HFFc6 (cell line): ENCODE measurements at places on chromosomes 2 and 18.

GRCh38 chr18:70135604-70136003, 69.9 kb downstream of the RTTN start:
- DNase-seq = no peak

DNA sequence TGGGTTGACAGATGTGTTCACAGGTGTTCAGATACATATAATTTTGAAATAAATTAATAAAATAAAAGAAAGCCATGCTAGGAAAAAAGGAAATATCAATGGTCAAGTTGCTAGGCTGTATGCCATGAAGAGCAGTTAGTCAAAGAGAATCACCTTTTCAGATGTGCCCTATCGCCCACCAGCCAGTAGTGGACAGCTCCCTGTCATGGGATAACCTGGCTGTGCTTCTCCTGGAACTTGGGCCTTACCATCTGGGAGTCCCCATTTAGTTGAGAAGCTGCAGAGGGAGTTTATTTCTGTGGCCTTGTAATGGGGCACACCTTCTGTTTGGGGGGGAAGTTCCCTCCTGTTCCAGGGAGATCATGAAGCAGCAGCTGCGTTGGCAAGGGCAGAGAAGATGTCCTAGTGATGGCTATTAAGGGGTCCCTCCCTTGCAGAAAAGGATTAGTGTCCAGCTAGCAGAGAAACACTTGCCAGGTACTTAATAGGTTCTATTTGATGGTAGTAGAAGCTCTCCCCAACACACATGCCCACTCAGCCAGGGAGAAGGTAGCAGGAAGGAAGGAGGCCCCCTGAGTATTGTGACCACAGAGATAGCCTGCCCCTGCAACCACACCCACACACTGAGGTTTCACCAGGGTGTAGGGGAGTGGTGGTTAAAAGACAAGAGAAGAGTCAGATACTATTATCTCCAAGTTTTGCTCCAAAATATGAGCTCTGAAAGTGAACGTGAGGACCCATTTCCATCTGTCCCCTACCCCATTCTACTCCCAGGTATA, 117.7 kb downstream of the B3GNT2 start:
- DNase-seq = no peak

DNA sequence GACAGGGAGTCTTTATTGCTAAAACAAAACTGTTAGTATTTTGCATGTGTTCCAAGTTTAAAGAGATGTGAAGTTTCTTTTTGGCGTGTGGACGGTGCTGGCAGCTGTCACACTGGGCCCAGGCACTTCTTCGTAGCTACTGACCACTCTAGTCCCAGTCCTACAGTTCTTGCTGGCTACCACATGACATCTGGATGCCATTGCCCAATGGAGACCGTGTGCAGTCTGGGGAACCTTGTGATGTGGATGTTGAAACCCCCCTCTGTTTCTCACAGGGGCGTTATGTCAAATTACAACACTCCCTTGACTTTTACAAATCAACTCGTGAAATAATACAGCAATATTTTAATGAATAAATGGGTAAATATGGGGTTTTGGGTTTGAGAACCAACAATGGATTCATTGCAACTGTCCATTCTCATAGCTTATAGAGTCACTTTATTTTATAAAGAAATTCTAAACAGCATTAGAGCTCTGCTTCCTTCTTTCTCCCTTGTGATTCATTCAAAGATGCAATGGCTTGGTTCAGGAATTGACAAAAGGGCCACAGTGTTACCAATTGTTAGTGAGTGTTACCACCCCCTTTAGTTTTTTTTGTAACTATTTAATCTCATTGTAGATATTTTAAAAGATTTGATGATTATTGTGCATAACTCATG, 1.2 kb downstream of the GPD2 start:
- DNase-seq = no peak

DNA sequence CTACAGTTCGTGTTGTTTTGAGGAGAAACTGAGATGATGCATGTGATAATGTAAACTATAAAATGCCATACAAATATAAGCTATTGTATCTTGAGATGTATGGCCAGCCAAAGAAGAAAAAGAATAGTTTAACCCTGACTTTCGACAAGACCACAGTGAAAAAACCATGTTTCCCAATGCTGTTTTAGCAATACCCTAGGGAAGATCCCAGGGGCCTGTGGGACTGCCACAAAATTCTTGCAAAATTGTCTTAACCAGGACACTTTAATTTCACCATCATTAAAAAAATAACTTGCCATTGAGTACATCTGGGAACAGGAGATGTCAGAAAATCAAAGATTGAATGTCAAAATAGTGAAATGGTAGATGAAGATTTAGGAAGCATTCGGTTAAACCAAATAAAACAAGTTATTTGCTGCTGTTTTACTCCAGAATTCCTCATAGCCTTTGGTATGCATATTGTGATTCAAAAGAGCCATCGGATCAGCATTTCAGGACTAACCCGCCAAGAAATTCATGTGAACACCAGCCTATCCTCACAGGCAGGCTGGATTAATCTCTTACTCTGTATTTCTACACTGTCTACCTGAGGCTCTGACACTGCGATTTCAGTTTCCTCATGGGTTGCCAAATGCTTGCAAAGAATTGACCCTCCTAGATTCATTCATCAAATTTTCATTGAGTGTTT, 49.0 kb upstream of the SP3 start:
- no peak for DNase-seq

GRCh38 chr2:208036357-208036756, 11.0 kb upstream of the PLEKHM3 start:
- DNase-seq = no peak

DNA sequence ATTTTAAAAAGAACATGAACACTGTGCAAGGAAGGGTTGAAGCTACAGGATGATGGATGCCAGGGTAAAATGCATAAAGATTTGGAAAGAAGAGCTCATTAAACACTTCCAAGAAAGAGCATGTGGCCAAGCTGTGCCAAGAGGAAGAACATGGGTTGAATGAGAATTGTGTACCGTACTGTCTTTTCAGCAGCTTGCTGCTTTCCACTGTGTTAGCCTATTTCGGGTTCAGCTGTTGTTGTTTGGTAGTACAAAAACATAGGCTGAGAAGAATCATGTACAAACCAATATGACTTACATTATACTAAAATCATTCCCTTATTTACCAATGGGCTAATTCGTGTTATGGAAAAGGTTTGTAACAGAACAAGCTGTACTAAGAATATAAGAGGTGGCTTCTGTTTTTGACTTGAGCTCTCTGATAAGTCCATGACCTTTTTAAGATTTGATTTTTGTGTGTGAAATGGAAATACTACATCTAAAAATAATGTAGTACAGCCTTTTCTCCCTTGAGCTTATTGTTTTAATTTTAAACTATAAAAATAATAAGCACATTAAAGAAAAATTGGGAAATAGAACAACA, 188.3 kb upstream of the STON1 start:
- no peak for DNase-seq

GRCh38 chr18:37613253-37613565, 47.6 kb upstream of the CELF4 start:
- DNase-seq = no peak

DNA sequence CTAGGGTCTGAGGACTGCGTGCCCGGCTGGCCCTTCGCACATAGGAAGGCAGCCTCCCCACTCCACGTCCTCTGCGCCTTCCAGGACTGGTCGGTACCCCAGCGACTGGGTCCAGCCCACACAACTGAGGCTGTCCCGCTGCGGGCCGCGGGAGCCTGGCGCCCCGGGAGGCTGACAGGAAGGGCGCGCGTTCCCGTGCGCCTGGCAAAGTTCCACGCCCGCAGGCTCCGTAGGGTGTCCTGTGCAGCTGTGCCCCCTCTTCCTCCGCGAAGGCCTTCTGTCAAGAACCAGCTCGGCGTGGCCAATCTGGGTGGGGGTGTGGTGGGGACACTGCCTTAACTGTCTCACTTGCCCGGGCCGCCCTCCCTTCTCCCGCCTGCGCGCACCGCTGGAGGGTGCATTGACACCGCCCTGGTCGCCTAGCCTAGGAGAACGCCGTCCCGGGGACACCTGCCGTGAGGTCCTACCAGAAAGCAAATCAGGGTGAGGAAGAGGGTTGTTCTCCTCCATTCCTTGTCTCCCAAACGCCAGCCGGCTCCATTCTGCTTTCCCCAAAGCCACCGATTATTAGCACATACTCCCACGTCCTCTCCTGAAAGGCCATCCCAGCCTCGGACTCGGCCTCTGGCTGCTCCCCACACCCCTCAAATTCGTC, 618 bp upstream of the LYPD1 start:
- DNase-seq = no peak

DNA sequence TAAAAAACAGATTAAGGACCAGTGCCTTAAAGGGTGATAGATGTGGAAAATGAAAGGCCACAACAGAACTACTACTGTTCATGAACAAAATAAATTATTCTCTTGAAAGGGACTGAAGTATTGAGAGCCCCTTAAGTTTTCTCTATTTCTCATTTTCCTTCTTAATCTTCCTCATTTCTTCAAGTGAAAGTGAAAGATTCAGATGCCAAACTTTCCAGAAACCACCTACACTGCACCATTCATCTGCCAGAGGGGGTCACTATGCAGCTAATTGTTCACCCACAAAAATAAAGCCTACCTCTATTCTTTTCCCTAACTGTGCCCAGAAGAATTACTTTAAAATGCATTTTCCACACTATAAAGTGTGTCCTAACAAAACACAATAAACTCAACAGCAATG, 140.1 kb downstream of the NR4A2 start:
- no peak for DNase-seq

- DNase-seq = no peak
These were observed 62.7 kb downstream of the PKP4 start for GRCh38 chr2:158519481-158519880.

DNA sequence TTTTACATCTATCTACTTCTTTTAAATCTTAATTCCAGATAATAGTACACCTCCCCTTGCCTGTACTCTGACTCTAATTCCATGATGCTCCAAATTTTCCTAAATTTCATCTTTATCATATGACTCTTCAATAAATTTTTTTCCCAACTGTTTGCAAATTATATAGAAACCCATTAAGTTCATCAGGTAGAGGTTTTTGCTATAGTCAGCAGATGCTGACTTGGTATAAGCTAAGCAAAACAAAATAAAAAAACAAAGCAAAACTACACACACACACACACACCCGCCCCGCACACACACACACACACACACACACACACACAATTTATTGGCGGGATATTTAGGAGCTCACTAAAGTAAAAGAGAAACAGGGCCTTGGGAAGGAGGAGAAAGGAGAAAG, 1047.8 kb upstream of the FAM98A start:
- DNase-seq = no peak

DNA sequence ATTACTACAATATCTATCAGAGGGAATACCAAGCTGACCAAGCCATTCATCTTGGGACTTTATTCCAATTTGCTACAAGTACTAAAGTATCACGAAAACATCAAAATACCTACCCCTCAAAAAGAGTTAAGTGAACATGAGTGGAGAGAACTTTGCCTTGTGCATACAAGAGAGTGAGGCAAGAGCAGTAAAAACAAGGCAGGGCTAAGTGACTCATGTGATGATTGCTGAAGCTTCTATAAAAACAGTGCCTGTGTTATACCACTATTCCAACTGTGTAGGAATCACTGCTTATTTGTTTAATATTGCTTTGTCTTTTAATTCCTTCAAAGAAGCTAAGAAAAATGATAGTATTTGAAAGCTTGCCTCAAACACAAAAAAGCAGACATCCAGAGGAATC, 61.2 kb downstream of the FARSB start:
- peak; percentile 76 for DNase-seq

DNA sequence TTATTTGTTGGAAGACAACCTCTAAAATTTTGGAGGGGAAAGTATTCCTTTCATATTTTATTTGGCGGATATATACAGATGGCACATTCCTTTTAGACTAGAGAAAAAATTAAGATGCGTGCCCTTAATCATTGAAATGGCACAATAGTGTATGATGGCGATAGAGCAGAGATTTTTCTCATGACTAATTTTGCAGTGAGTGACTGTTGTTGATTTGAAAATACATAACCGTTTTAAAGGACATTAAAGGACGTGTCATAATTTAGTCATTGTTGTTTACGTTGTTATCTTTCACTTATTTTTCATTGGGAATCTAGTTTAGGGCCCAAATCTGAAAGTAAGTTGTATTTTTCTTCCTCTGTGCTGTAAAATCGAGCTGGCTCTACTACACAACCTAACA, 61.7 kb downstream of the CERS6 start:
- DNase-seq = no peak

GRCh38 chr2:161077367-161078210, 82.6 kb upstream of the TANK start:
- no peak for DNase-seq

DNA sequence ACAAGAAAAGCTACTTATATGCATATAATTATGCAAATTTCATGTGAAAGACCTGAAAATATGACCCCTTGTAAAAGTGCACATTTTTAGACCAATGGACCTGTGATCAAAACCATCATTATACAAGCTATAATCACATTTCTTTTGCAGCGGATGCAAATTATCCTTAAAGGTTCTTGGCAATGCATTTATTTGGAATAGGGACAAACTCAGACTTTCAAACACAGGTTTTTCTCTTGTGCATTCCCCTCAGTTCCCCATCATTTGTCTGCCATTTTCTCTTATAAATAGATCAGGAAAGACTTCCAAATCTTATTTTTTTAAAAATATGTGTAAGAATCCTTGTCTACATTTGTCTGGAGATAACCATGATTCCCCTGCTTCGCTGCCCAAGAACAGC, 954.2 kb upstream of the NRXN1 start:
- no peak for DNase-seq

- DNase-seq = no peak
These were observed 98.7 kb downstream of the ANKRD44 start for GRCh38 chr2:197211881-197212342.

DNA sequence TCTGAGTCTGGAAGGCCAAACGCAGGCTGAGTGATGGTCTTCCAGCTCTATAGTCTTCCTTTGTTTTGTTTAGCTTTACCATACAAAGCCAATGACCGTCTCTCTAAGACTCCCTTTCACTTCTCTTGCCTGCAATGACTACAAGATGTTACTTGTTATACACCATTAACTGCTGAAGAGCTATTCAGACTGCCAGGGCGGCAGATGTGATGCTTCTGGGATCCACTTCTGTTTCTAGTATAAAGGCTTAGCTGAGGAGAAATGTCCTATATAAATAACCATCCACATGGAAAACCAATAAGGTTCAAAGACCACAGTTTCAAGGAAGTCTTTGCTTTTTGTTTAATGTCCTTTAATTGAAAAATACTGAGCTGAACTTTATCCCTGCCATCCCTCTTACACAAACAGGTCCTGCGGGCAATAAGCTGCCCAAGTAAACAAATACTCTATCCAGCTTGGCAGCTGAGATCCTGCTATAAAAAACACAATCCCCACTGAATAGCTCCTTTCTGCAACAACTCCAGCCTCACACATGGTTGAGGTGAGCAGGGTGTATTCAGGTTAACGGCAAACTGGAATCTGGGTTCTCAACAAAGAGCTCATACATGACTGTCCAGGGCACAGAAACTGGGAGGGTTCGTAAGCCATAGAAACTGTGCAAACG, 124.6 kb downstream of the VIT start:
- no peak for DNase-seq

DNA sequence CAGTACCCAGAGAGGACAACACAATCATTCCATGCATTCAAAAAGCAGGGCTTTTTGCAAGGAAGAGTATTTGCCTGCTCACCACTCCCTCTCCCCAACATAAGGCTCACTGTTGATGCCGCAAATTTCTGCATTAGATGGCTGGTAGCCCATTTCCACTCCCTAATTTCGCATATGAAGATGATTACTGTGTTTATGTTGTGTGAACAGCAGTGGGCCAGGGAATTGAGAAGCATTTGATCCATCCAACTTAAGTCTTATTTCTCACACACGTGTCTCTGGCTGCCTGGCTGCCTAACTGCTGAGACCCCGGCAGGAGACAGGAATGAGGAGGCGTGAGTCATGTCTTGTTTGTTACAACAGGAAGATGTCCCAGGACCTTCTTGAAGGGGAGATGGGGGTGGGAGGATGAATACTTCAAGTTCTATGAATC, 294.1 kb downstream of the ALK start:
- peak; percentile 41 for DNase-seq

GRCh38 chr18:64713284-64713683, 564.4 kb upstream of the LINC00305 start:
- no peak for DNase-seq
